Heart right ventricle (tissue), 16 donors: ENCODE measurements at places on chromosomes 16 and 17.

GRCh38 chr17:40023590-40024292 is 8.5 kb downstream of the CSF3 start:
- DNase-seq = peak; percentile 43

GRCh38 chr17:49783071-49783715 is 5.3 kb upstream of the KAT7 start:
- peak; percentile 70 for DNase-seq

DNA sequence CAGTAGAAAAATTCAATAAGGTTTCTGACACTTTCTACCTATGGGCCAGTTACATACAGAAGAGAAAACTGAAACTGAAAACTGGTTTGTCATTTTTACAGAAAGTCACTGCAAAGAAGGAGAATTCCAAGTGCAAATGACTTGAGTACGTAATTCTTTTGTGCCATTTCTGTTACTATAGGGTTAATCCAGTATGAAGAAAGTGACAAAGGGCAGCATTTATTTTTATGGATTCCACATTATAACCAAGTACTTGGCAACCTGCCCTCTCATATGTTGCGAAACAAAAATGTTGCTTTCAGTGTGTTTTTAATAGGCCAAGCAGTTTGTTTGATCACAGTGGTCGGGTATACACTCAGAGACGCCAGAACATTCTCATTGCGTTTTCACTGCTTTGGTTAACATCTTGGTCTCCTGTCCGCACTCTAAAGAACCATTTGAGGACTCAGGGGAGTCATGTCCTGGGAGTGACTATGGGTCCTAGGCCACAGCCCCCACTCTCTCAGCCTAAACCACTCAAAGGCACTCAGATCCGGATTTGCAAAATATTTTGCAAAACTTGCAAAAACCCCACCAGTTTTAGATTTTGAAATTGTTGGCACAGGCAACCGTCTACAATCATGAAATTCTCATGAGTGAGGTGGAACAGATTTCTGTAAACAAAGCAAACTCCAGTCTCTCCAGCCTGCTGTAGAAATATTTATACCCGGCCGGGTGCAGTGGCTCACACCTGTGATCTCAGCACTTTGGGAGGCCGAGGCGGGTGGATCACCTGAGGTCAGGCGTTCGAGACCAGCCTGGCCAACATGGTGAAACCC is 15.4 kb upstream of the HELZ start:
- peak; percentile 32 for DNase-seq

- no peak for DNase-seq
Observed at GRCh38 chr17:65359016-65359415, 202.4 kb downstream of the AXIN2 start.

- no peak for DNase-seq
Observed at GRCh38 chr16:4057439-4057877, 58.8 kb downstream of the ADCY9 start.

DNA sequence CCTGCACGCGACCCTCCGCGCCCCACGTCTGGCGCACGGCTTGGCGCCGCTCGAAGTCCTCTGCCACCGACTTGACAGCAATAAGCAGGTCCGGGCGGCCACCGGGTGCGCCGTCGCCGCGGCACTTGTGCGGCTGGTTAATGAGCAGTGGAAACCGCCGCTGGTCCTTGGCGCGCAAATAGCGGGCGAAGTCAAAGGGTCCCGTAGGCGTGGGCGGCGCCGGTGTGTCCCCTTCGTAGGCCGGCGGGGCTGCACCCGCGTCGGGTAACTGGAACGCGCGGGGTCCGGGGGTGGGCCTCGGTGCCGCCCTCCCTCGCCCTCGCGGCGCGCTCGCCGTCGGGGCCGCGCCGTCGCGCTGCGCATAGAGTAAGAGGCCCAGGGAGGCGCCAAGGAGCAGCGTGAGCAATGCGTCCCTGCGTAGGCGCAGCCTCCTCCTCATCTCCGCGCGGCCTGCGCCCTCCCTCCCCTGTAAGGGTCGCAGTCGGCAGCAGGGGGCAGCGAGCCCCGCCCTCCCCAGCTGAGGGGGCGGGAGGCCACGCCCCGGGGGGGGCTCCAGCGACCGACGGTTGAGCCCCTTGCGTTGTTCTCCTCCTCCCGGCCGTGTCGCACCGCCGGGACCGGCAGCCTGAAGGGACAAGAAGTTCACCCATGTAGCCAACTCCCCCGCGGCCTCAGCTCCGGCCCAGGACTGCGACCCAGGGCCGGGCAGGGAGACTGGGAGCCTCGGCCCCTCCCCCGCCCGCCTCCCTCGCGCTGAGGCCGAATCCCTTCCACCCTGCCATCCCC is 558 bp downstream of the B3GNT9 start:
- peak; percentile 64 for DNase-seq

DNA sequence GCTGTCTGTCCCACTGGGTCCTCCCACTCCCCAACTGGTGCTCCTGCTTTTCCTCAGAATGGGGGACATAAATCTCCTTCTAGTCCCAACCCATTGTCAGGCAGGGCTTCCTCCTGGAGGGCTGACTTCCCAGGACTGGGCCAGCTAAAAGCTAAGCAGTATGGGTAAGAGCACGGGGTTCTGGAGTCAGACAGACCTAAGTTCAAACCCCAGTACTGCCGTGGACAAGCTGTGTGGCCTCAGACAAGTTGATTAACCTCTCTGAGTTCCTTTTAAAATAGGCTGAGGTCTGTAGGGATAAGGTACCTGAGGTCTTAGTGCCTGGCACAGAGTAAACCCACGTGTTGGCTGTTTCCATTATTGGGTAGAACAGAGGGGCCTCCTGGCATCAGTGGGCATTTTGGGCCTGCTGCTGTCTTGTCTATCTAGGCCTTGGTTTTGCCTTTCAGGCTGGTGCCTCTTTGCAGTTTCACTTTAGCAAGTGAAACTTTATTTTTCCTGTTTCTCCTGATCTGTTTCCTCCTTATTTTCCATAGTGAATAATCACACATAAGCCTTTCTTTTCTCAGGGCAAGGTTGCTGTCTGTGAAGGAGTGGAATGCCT is 114.6 kb downstream of the PRKCB start:
- no peak for DNase-seq

- DNase-seq = no peak
Observed at GRCh38 chr17:76713765-76714164, 3.0 kb upstream of the MXRA7 start.

DNA sequence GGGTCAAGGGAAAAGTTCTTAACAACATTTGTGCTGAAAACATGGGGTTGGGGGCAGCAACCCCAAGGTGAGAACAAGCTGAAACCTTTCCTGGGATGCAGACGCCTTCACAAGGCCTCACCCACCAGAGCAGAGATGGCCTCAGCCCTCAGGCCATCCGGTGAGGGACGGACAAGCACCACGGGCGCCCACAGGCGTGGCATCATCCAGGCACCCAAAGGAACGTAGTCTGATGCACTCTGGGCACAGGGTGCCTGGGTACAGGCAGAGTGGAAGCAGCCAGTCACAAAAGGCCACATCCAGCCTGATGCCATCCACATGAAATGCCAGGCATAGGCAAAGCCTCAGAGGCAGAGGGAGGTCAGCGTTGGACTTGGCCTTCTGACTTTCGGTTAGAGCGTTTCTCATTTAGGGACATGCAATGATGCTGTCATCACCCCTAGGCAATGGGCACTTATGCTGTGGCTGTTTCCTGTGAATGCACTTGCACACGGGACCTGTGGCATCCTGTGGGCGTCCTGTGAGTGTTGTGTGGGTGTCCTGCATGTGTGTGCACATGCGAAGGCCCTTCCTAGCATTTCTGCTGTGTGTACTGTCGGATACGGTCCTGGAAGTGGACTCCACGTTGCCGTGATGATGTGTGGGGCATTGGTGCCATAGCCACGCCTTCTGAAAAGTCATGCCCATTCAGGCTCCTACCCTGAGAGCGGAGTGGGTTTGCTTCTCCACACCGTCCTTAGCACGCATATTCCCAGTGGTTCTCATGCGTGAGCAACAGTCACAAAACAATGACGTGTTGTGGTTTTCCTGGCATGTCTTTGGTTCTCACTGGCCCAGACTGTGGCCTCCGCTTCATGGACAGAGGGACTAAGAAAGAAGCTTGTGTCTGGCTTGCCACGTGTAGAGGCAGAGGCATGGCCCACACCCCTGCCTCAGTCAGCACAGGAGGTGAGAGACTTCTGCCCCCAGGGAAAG is 52.7 kb upstream of the ZNF469 start:
- no peak for DNase-seq

DNA sequence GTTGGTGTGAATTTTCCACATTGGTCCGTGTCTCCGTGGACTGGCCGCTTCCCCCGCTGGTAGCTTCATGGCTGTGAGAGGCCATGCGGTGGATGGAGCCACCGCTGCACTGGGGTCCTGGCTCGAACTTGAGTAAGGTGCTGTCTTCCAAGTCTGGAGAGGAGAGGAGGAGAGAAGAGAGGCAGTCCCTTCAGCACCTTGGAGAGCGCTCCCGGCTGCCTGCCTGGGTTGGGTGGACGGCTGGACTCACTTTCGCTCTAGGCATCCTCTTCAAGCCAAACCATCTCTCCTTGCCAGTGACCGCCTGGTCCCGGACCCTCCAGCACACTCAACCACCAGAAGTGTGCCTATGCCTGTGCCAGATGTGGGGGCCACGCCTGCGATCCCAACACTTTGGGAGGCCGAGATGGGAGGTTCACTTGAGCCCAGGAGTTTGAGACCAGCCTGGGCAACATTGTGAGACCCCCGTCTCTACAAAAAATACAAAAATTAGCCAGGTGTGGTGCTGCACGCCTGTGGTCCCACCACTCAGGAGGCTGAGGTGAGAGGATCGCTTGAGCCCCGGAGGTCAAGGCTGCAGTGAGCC is 6.2 kb downstream of the JPH3 start:
- peak; percentile 70 for DNase-seq

DNA sequence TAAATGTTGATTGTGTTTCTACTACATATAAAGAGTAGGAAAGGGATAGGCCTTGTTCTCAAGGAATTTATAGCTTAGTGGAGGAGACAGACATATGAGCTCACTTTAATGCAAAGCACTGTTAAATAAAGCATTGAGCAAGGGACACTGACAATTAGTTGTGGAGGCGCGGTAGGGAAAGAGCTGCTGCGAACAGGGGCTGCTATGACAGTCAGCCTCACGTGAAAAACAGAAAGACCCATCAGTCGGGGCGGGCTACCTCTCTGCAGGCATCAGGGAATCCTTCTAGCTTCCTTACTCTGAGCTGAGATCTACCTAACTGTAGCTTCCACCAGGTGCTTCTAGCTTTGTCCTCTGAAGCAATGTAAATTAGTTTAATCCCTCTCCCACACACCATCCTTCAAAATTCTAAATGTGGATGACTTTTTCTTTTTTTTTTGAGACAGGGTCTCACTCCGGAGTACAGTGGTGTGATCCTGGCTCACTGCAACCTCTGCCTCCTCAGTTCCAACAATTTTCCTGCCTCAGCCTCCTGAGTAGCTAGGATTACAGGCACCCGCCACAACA is 129.9 kb upstream of the ZFHX3 start:
- DNase-seq = no peak

DNA sequence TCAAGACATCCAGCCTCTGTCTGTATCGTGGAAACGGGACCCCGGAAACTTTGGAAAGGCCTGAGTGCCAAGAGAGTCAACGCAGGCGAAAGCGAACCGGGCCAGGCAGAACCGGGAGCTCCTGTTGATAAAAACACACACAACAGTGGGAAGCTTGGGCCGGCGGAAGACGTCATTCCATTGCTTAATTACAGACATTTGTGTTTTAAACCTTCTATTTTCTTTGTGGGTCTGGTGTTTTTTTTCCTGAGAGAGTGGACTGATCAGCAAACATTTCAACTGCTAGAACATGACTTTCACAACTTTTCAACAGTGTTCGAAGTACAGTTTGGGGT is 878 bp upstream of the RNF157 start:
- no peak for DNase-seq
